ENCODE measurements at places on chromosomes 4 and X. TPM values are rescaled to one million over a fixed set of nuclear protein-coding genes. Genes with fewer than 3 reads are reported as not detected.

Gene FAAH2
- 7.8 TPM for total RNA-seq

Gene ASMT
- not detected for total RNA-seq

Gene LANCL3
- total RNA-seq = not detected

Gene FGG
- total RNA-seq = 121 TPM

Gene TRIML1
- not detected for total RNA-seq

DNA sequence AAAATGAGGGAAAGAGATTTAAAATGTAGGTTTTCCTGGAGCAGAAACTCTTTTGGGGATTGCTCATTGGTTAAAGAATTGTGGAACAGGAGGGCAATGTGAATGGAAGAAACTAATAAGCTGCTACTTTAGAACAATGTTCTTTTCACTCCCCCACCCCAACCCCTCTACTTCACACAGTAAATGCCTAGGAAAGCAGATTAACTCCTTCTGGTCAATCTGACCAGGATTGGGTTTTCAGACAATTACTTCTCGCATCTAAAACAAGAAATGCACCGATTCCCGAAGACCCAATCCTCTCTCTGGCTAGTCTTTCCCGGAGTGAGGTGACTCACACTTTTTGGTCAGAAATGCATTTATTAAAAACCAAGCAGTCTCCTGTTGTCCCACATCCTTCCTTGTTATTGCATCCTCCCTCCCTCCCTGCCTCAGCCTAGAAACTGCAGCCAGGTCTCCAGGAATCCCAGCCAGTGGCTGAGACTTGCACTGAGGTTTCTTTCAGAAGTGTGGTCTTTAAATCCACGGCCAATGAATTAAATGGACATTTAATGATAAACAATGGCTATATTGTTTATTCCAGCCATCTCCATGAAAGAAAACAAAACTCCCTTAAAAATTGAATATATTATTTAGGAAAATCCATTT, 21.4 kb downstream of the MFAP3L start:
- H3K27me3 ChIP-seq = no peaks in the 10 kb centered on the region
- no peak overlapping the region for H3K4me3 ChIP-seq

- H3K27ac ChIP-seq = no peak overlapping the region
- H3K36me3 ChIP-seq = no peaks in the 10 kb centered on the region
- H3K4me3 ChIP-seq = no peak overlapping the region
- no peak for DNase-seq
- H3K4me1 ChIP-seq = no peaks in the 10 kb centered on the region
These were observed 127.3 kb downstream of the PTPN13 start for GRCh38 chr4:86721412-86721811.

- DNase-seq = no peak
- no peak overlapping the region for H3K4me3 ChIP-seq
- no peaks in the 10 kb centered on the region for H3K36me3 ChIP-seq
- no peaks in the 10 kb centered on the region for H3K4me1 ChIP-seq
These were observed 56.3 kb downstream of the SERTM2 start for GRCh38 chrX:111567542-111568255.

DNA sequence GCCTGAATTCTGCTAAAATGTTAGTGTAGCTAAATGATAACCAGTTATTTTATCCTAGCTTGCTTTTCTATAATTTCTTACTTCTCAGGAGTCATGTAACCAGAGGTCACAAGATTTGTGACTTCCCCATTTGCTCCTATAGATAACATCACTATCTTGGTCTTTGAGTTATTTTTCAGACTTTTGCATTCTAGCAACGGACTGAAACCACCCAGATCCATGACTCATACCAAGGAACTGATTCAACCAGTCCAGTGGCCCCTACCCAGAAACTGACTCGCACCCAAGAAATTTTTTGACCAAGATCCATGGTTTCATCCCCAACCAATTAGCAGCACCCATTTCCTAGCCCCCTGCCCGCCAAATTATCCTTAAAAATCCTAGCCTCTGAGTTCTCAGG, 50.0 kb downstream of the IQCM start:
- H3K4me3 ChIP-seq = no peak overlapping the region
- no peak for DNase-seq
- H3K36me3 ChIP-seq = no peaks in the 10 kb centered on the region
- no peak overlapping the region for H3K27ac ChIP-seq
- no peaks in the 10 kb centered on the region for H3K4me1 ChIP-seq

- H3K4me3 ChIP-seq = no peak overlapping the region
- no peaks in the 10 kb centered on the region for H3K36me3 ChIP-seq
- no peak overlapping the region for H3K27ac ChIP-seq
- no peaks in the 10 kb centered on the region for H3K27me3 ChIP-seq
- DNase-seq = peak; percentile 36
These were observed 82.2 kb upstream of the PRPS2 start for GRCh38 chrX:12709047-12709446.

DNA sequence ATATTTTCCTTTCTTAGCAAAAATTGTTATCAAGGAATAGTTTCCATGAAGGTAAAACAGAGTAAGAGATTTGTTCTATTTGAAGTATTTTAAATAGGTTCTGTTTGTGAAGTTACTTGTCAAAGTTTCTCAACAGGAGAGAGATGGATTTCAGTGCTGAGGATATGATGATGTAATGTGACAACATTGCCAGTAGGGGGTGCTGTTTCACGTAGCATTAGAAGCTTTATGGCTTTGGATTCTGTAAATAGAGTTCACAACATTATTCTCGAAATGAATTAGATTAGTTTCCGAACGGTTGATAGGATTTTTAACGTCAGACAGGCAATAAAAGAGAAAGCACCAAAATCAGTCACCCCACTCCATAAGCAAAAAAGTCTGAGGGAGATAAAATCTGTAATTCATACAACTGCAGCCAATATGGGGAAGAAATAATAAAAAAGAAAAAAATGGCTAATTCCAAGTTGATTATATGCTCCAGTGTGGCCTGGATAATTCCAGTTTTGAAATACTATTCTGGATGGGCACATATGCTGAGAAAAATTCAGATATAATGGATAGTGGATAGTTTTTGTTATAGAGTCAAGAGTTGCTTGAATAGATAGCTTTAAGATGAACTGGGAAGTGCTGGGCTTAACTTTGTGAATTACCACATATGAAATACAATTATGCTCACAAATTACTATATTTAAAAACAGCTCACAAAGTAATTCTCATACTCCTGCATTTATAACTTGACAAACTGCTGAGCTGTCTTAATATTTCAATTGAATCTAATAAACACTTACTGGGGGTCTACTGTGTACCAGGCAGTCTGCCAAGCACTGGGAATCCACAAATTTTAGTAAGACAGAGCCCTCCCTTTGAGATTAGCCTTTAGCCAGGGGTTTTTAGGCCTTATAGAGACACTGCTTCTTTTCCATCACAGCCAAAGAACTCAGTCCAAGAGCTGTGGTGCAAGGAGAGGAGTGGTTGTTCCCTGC, 109.1 kb downstream of the GPAT3 start:
- no peak overlapping the region for H3K4me3 ChIP-seq
- no peak overlapping the region for H3K27ac ChIP-seq
- H3K4me1 ChIP-seq = no peaks in the 10 kb centered on the region

DNA sequence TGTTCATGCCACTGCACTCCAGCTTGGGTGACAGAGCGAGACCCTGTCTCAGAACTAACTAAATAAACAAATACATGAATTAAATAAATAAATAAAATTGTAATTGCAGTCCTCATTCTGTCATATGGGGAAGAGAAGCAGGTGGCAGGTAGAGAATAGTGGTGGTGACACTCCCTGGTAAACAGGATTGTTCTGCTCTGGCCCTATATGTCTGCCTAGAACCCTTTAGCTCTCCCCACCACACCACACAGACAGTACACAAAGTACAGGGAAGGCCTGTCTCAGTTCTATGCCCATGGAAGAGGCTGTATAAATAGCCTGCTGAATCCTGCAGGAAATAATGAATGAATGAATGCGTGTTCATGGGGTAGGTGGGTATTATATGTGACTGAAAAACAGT, 117.7 kb downstream of the CEP135 start:
- no peaks in the 10 kb centered on the region for H3K4me1 ChIP-seq
- no peak overlapping the region for H3K4me3 ChIP-seq
- no peaks in the 10 kb centered on the region for H3K27me3 ChIP-seq
